ENCODE measurements at places on chromosomes 13 and 19. TPM values are rescaled to one million over a fixed set of nuclear protein-coding genes. Genes with fewer than 3 reads are reported as not detected.

GRCh38 chr13:48009284-48009683 lies 8.2 kb upstream of the SUCLA2 start:
- no peak overlapping the region for H3K27ac ChIP-seq
- H3K36me3 ChIP-seq = no peaks in the 10 kb centered on the region
- no peak overlapping the region for H3K4me3 ChIP-seq
- H3K27me3 ChIP-seq = no peaks in the 10 kb centered on the region
- no peak for DNase-seq

The PTPRH gene
- total RNA-seq = not detected

DNA sequence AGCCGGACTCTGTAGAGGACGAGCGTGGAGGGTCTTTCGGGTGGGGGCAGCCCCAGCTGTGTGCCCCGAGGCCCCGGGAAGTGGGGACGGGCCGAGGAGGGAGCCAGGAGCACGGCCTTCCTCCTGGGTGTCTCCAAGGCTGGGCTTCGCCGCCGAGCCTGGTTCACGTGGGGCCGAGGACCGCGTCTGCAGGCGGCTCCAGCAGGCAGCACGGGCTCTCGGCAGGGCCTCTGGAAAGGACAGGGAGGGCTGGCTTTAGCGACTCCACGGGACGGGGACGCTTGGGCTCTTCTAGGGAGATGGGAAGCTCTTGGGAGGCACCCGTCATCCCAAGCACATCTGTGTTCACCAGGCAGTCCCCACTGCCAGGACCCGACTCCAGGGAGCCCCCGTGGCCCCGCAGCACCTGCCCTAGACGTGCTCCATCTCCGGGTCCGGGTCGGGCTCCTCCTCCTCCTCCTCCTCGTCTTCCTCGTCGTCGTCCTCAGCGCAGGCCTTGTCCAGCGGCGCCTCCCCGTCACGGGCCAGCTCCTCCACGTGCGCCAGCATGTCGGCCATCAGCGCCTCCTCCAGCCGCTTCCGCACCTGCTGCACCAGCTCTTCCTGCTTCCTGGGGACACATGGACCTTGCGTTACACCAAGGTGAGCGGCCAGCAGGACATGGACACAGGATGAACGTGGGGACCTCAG lies 9.9 kb upstream of the MEX3D start:
- H3K36me3 ChIP-seq = peaks cover 58% of the 10 kb centered on the region
- H3K27me3 ChIP-seq = no peaks in the 10 kb centered on the region
- DNase-seq = no peak
- H3K4me1 ChIP-seq = no peaks in the 10 kb centered on the region
- no peak overlapping the region for H3K27ac ChIP-seq

- peak; percentile 76 for DNase-seq
- H3K27me3 ChIP-seq = no peaks in the 10 kb centered on the region
- H3K4me3 ChIP-seq = peak overlapping the region; percentile 75
- peak overlapping the region; percentile 80 for H3K27ac ChIP-seq
- peaks cover 3% of the 10 kb centered on the region for H3K36me3 ChIP-seq
- peaks cover 11% of the 10 kb centered on the region for H3K4me1 ChIP-seq
Observed at GRCh38 chr13:100673713-100674571, 653 bp downstream of the TMTC4 start.

The PLEKHJ1 gene
- total RNA-seq = 54.6 TPM

DNA sequence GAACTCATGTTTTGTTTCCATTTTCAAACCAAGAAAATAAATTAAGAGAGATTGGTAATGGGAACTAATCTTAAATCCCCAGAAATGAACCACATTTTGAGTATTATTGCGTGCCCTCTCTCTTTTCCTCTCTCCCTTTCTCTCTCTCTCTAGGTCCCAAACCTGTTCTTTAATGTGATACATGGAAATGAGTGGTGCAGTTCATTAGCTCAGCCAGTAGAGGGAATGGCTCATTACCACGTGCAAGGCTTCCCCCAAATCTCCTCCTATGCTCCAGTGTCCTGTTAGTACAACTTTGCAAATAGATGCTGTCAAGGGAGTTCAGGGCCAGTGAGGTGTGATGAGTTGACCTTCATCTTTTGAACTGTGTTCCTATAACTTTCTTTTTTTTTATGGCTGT lies 178.4 kb downstream of the FGF9 start:
- no peak overlapping the region for H3K27ac ChIP-seq
- no peaks in the 10 kb centered on the region for H3K27me3 ChIP-seq
- H3K4me3 ChIP-seq = no peak overlapping the region
- DNase-seq = no peak
- H3K36me3 ChIP-seq = no peaks in the 10 kb centered on the region

The KLK14 gene
- total RNA-seq = not detected

GRCh38 chr19:41392775-41393174 lies 4.4 kb downstream of the EXOSC5 start:
- H3K36me3 ChIP-seq = peaks cover 33% of the 10 kb centered on the region
- H3K27me3 ChIP-seq = no peaks in the 10 kb centered on the region
- H3K4me1 ChIP-seq = peaks cover 4% of the 10 kb centered on the region
- no peak for DNase-seq
- no peak overlapping the region for H3K4me3 ChIP-seq
- H3K27ac ChIP-seq = no peak overlapping the region

DNA sequence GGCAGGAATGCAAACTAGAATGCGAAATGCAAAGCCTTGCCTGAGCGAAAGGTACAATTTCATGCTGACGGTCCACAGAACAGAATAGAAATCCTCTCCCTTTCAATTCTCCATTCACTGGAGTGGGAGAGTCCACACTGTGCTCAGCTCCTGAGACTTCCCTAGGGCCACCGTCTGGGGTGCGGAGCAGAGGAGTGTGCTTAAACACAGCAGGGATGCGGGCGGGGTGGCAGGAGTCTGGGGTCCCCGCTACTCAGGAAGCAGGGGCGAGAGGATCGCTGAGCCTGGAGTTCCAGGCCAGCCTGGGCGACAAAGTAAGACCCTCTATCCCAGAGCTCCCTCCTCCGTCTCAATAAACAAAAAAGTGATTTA lies 552 bp upstream of the ZNF816 start:
- no peaks in the 10 kb centered on the region for H3K27me3 ChIP-seq
- peak overlapping the region; percentile 70 for H3K4me3 ChIP-seq
- H3K36me3 ChIP-seq = no peaks in the 10 kb centered on the region
- H3K4me1 ChIP-seq = peaks cover 18% of the 10 kb centered on the region
- peak overlapping the region; percentile 81 for H3K27ac ChIP-seq
- DNase-seq = no peak

The OR7D2 gene
- total RNA-seq = 0.52 TPM

- no peak for DNase-seq
- no peak overlapping the region for H3K4me3 ChIP-seq
- H3K27me3 ChIP-seq = no peaks in the 10 kb centered on the region
Observed at GRCh38 chr13:77807431-77808135, 110.1 kb downstream of the SLAIN1 start.

DNA sequence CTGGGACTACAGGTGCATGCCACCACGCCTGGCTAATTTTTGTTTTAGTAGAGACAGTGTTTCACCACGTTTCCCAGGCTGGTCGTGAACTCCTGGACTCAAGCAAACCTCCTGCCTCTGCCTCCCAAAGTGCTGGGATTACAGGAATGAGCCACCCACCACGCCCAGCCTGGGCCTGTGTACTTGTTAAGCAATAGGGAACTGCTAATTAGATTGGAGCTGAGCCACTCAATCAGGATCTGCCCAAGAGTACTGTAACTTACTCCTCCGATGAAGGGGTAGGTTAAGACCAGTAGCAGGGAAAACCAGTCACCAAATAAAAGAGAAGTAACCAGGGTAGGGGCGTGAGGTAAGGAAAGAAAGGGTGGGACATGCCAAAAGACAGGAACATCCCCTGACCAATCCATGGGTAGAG lies 2.3 kb downstream of the DDX39A start:
- H3K4me3 ChIP-seq = peak overlapping the region; percentile 1
- H3K4me1 ChIP-seq = peaks cover 21% of the 10 kb centered on the region
- DNase-seq = no peak
- H3K36me3 ChIP-seq = peaks cover 20% of the 10 kb centered on the region
- no peaks in the 10 kb centered on the region for H3K27me3 ChIP-seq

DNA sequence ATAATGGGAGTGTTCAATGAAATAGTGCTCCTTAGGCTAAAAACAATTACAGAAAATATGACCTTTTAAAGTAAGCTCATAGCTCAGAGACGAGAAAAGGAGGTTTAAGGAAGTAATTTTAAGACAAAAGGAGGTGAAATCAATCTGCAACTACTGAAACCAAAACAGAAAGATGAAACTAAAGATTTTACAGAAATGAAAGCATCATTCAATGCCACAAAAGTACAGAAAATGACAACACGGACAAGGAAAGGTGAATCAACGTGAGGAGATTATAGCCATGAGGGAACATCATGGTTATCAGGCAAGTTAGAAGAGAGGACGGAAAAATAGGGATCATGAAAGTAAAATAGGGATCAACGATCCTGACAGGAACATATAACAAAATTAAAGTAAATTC lies 745.2 kb downstream of the PCDH17 start:
- no peak for DNase-seq
- H3K27me3 ChIP-seq = no peaks in the 10 kb centered on the region
- no peak overlapping the region for H3K4me3 ChIP-seq
- H3K27ac ChIP-seq = no peak overlapping the region
- H3K4me1 ChIP-seq = no peaks in the 10 kb centered on the region
- H3K36me3 ChIP-seq = no peaks in the 10 kb centered on the region

- H3K4me1 ChIP-seq = no peaks in the 10 kb centered on the region
- no peak overlapping the region for H3K27ac ChIP-seq
- no peak for DNase-seq
- no peaks in the 10 kb centered on the region for H3K27me3 ChIP-seq
- peaks cover 33% of the 10 kb centered on the region for H3K36me3 ChIP-seq
Observed at GRCh38 chr19:52291781-52292180, 5.2 kb upstream of the ZNF480 start.

The CLEC11A gene
- total RNA-seq = 13.3 TPM

GRCh38 chr19:35995048-35995993 lies at the start of gene SDHAF1:
Gene SDHAF1 (plus strand): TSS chr19:35995188. CDS start chr19:35995275, 87 bp downstream.
- H3K27me3 ChIP-seq = no peaks in the 10 kb centered on the region
- peaks cover 19% of the 10 kb centered on the region for H3K4me1 ChIP-seq
- H3K36me3 ChIP-seq = peaks cover 10% of the 10 kb centered on the region

The TMEM205 gene
- total RNA-seq = 74.6 TPM

DNA sequence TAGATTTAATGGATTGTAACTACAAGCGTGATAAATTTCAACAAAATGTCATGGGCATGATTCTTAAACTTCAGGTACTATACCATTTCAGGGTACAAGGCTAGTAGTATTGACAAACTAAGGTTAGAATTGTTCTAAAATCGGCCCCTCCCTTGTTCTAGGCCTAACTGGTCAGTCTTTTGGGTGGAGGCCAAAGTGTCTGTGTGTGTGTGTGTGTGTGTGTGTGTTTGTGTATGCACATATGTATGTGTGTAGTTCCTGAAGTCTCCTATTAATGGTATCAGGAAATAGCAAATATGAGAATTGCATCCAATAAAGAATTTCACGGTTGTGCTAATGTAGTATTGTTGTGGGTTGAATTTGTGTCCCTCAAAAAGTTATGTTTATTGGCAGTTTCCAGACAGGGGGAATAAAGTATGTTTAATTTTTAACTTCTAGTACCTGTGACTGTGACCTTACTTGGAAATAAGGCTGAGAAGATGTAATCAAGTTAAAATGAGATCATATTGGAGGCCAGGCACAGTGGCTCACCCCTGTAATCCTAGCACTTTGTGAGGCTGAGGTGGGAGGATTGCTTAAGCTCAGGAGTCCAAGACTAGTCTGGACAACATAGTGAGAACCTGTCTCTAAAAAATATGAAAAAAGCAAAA lies 119.2 kb downstream of the KLF5 start:
- DNase-seq = no peak
- H3K27ac ChIP-seq = no peak overlapping the region
- H3K27me3 ChIP-seq = no peaks in the 10 kb centered on the region
- no peak overlapping the region for H3K4me3 ChIP-seq
- H3K4me1 ChIP-seq = no peaks in the 10 kb centered on the region

- peak overlapping the region; percentile 86 for H3K4me3 ChIP-seq
- H3K4me1 ChIP-seq = peaks cover 9% of the 10 kb centered on the region
- peak overlapping the region; percentile 93 for H3K27ac ChIP-seq
Observed at GRCh38 chr19:11814700-11815035, 595 bp downstream of the ZNF440 start.

The MADCAM1 gene
- total RNA-seq = 1.2 TPM

DNA sequence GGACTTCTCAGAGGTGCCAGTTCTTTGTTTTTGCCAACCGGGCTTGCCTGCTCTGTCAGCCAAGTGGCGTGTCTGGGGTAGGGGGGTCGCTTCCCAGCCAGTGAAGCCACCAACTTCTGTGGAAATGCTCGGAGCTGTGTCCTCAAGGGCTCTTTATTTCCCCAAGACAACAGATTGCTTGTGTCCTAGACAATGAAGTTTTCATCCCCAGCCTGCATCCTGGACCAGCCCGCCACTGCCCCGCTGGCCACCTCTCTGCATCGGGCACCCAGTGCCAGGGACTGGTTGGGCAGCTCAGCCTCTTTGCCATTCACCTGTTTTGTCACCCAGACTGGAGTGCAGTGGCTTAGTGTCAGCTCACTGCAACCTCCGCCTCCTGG lies 3.7 kb downstream of the RAB11B start:
- DNase-seq = no peak
- H3K36me3 ChIP-seq = no peaks in the 10 kb centered on the region
- no peak overlapping the region for H3K4me3 ChIP-seq
- no peaks in the 10 kb centered on the region for H3K27me3 ChIP-seq

- H3K4me1 ChIP-seq = peaks cover 40% of the 10 kb centered on the region
- H3K4me3 ChIP-seq = no peak overlapping the region
- H3K27me3 ChIP-seq = no peaks in the 10 kb centered on the region
- no peak for DNase-seq
Observed at GRCh38 chr13:39411511-39411910, 191.5 kb downstream of the LHFPL6 start.

DNA sequence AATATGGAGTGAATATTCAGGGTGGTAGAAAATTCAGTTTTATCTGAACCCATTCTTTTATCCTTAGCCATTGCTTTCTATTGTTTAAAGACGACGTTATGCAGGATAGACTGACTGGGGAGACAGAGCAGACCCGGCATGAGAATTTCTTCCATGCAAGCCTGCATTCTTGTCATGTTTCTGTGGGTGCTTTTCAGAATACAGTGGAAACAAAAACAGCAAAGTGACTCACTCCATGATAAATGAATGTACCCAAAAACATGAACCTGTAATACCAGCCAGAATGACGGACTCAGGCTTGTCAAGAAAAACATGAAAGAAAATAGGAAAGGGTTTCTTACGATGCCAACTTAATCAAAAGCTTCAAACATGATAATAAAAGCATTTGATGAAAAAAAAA lies 924.0 kb downstream of the EFNB2 start:
- H3K27ac ChIP-seq = no peak overlapping the region
- no peaks in the 10 kb centered on the region for H3K27me3 ChIP-seq
- H3K4me1 ChIP-seq = no peaks in the 10 kb centered on the region
- no peak for DNase-seq

GRCh38 chr19:43699506-43700394 lies 16.1 kb upstream of the IRGC start:
- H3K27me3 ChIP-seq = no peaks in the 10 kb centered on the region
- DNase-seq = peak; percentile 70
- H3K4me3 ChIP-seq = peak overlapping the region; percentile 29
- H3K4me1 ChIP-seq = peaks cover 18% of the 10 kb centered on the region
- peak overlapping the region; percentile 87 for H3K27ac ChIP-seq
